T-helper 22 cell (primary cell): ENCODE measurements at places on chromosomes 7 and 10.

- no peak for DNase-seq
These were observed 208.8 kb downstream of the SEMA3A start for GRCh38 chr7:83985821-83986220.

DNA sequence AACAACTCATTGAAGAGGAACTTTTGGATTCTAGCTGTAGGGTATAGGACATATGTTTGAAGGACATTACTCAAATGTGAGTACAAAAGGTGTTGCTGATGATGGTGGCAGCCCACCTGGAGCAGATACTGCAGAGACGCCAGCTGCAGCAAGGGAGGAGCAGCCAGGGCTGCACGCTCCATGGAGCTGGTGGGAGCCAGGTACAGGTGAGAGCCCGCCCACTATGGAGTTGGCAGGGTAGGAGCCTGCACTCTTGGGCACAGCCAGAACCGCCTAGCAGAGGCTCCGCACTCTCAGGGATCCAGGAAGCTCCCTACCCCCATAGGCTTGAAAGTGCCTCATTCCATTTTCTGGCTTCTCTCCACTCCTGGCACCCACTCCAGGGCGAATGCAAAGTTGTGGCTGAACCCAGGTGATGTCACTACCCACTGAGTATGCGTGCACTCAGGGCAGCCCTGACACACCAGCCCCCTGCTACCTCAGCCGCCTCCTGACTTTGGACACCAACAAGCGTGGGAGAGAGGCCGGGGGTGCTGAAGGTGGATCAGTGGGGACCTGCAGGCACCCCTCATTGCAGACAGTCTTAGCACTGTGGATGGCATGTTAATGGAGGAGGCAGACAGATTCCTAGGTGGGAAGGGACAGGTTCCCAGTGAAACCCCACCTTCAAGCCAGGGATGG is 761.1 kb downstream of the IPMK start:
- DNase-seq, result no peak

DNA sequence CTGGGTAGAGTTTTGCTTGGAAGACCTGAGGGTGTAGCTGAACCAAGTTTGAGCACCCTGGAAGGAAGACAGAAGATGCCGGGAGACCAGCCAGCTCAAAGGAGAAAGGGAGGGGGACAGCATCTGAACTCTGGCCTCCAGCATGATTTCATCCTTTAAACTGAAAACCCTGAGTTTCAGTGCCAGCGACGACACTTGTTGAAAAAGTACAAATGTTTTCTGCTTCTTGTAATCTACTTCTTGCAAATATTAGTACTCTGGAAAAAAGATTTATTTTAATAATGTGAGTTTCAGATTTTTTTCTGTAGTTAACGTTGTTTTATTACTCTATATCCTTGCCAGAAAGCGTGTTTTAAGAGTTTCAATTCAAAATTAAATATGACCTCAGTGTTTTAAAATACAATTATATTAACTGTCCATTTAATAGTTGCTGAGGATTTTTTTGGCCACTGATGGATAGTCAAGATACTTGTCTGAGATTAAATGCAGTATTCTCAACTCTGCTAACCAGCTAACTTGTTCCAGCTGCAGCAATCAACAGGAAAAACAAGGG is 227.7 kb downstream of the MGMT start:
- no peak for DNase-seq

GRCh38 chr7:78203042-78203720 is 404.6 kb downstream of the PHTF2 start:
- no peak for DNase-seq

DNA sequence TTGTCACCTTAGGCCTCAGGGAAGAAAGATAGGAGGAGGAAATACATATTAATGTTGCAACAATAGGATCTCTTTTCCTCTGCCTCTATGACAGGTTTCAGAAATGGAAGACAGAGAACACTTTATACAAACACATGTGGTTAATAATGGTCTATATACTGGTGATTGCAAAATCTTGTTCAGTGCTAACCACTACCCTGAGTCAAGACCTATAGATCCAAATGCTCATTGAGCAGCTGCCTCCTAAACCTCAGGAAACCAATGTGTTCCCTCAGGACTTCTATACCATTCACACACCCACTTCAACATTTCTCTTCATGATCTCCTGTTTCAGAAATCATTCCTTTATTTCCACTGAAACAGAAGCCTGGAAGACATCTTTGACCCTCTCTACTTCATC is 32.5 kb upstream of the VWDE start:
- DNase-seq, result no peak

DNA sequence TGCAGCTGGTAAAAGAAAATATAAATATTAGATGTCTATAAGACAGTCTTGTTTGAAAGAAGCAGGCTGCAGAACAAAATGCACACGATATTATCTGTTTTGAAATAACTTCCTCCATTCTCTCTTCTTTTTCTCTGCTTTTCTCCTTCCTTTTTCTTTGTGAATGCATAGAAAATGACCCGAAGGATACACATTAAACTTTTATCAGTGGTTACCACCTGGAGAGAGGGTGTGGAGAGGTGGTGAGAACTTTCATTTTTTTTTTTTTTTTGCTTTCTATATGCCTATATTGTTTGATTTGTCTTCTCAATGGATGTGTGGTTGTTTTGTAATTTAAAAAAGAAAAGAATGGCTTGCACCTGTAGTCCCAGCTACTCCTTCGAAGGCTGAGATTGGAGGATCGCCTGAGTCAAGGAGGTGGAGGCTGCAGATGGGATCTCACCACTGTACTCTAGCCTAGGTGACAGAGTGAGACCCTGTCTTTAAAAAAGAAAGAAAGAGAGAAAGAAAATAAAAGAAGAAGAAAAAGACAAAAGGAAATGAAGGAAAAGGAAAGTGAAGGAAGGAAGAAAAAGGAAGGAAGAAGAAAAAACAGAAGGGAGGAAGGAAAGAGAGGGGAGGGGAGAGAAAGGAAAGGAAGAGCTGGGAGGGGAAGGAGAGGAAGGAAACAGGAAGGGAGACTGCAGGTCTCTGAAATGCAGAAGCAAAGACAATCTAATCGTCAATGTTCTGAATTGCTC is 64.4 kb downstream of the SAMD9 start:
- no peak for DNase-seq

DNA sequence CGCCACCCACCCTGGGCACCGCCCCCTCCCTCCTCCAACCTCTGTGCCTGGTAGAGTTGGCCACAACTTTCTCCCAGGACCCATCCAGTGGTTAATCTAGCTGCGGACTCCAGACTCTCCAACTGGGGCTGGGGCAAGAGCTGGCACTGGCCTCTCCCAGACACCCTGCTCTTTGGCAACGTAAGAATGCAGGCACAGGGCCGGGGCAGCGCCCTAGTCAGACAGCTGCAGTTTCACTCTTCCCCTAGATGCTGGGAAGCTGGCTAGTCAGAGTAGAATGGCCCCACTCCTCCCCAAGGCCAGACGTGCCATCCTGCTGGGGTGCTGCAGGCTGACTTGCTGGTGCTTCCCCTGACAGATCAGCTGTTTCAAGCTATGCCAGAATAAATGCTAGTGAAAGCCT is 22.1 kb downstream of the HSPA12A start:
- no peak for DNase-seq

DNA sequence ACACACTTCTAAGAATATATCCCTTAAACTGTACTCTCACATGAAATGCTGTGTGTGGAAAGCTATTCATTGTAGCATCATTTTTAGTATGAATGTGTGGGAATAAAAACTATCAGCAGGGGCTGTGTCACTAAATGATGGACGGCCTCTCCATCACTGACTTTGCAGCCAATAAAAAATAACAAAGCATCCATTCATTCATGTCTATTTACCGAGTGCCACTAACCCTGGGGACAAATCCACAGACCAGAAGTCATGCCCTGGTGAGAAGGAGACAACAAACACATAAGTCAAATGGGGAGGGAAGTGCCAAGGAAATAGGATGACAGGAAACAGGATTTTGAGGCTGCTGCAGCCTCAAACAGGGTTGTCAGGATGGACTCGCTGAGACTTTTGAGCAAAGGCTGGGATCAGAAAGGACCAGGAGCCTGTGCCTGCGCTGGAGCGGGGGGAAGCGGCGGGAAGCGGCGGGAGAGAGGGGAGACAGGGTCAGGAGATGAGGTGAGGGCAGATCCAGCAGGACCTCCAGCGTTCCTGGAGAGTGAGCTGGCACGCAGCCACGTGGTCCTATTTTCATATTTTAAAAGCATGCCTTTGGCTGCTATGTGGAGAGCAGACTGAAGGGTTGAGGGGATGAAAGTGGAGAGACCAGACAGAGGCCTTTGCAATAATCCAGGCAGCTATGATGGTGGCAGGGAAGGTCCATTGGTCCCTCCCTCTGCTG is 2.2 kb upstream of the NOM1 start:
- DNase-seq, result no peak

DNA sequence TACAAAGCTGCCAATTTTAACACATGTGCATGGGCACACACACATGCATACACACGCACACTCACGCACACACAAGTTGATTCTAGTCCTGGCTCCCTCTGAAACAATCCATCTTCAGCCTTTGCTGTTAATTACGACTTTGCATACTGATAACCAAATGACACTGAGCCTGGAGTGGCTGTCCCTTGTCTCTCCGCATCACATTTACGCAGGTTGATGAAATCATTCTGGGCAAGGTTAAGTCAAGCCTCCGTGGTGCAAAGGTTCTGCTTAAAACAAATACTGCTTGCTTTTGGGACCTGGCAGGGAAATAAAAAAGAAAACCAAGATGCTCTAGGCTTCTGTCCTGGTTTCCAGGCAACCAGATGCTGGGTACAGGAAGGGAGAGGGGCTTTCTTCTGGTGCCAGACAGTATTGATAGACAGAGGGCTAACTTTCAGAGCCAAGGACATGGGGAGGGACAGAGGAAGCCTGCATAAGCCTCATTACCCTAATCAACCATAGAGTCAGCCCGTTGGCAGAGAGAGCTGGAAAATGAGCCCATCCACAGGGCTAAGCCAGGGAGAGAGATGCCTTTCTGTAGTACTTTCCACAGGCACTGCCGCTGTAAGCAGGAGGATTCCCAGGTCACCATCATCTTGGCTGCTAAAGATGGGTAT is 233.0 kb downstream of the WDR11 start:
- DNase-seq, result no peak

- no peak for DNase-seq
These were observed 29.1 kb downstream of the CCDC6 start for GRCh38 chr10:59877191-59877671.

GRCh38 chr10:95026461-95026860 is 42.8 kb downstream of the CYP2C8 start:
- no peak for DNase-seq

DNA sequence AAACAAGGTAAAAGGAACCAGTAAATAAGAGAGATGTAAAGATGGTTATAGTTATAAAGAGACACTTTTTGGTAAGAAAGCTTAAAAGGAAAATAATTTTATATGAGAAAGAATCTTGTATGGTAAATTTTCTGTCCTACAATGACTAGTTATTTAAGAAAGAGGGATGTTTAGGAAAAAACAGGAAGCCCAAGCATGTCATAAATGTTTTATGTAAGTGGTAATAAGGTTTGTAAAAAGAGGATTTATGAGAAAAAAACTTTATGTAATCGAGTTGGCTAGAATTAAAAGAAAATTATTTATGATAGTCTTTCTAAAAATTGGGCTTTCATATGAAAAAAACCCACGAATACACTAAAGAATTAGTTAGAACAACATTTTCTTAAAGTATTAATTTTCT is 34.2 kb upstream of the CREB3L2 start:
- DNase-seq, result no peak

GRCh38 chr10:91627344-91628102 is 5.3 kb downstream of the PPP1R3C start:
- no peak for DNase-seq

DNA sequence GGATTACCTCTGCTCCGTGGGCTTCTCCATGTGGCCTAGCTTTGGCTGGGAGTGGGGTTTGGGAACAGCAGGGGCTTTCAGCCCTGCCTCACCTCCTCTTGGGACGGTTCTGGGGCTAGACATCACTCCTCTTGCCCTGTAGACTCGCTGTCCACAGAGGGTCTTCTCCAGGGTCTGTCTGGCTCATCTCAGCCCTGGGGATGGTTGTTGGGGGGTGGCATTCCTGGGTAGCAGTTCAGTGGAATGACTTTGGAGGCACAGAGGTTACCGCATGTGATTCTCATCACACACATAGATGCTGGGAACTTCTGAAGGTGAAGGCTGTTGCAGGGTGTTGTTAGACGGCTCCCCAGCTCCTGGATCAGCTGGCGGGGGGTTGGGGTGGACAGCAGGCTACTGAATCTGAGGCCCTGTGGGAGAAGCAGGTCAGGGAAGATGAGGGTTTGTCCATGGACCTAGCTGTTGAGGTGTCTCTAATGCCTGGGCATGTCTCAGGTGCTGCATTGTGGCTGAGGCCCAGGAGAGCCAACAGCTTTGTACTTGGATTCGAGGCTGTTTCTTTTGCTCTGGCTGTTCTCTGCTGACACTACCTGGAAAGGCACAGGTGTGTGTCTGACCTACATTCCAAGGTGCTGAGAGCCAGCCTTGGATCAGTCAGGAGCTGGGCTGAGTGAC is 23.8 kb downstream of the RAMP3 start:
- no peak for DNase-seq

DNA sequence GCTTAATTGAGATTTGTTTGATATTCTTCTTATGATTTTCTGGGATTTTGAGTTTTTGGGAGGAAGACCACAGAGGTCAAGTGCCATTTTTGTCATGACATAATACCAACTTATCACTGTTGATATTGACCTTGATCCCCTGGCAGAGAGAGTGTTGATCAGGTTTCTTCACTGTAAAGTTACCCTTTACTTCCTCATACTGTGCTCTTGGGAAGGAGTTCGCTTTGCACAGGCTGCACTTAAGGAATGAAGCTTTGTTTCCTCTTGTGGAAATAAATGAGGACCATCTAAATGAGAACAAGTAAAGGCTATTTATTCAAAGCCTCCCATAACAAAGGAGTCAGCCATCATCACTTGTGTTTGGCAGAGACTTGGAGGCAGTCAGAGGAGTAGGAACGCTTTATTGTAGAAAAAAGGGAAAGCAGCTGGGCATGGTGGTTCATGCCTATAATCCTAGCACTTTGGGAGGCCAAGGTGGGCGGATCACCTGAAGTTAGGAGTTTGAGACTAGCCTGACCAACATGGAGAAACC is 16.1 kb downstream of the ST7 start:
- DNase-seq, result no peak

- no peak for DNase-seq
These were observed 76.8 kb upstream of the ANKRD1 start for GRCh38 chr10:90997670-90998069.

DNA sequence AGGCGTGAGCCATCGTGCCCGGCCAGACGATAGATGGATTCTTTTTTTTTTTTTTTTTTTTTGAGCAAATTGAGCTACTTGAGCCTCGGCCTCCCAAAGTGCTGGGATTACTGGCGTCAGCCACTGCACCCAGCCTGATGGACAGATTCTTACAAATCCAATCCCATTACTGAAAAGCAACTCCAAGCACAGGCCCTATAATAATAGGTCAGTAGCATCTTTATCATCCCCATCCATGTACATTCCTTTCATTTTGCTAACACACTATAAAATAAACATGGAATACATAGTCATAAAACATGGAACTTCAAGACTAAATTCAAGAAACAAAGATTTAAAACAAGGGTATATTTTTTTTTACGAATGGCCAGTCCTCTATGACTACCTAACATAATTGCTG is 16.0 kb upstream of the RSBN1L start:
- no peak for DNase-seq
